CD8-positive, alpha-beta memory T cell (primary cell): ENCODE measurements at places on chromosomes 5 and 9. TPM values are rescaled to one million over a fixed set of nuclear protein-coding genes. Genes with fewer than 3 reads are reported as not detected.
A peak's percentile ranks its signal among the peaks of the same experiment; 100 is the strongest.

DNA sequence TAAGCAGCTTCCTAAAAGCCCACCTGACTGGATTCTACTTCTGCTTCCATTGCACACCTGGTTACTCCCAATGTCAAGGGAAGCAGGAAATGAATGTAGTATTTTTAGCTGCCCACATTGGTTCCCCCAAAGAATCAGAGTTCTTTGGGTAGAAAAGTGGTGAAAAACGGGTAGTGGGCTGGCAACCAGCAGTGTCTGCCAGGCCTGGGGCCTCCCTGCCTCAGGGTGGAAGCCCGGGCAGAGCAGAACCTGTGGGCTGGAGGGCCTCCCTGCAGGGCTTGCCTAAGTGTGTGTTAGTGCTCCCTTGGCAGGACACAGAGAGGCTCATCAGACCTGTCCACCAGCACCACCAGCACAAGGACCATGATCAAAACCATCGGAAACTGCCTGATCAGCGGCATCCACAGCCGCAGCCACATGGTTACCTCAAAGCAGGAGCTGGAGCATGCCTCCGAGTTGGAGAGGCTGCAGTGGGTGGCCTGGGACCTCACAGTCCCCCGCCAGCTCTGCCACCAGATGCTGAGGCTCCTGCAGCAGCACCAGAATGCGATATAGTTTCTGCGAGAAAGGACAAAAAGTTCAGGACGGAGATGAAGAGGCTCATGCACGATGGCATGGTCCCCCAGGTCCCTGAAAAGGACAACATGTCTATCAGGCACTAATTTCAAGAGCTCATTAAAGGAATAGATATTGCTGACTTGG lies 72.2 kb downstream of the PTPDC1 start:
- H3K27ac ChIP-seq, result peak overlapping the region; percentile 57
- H3K27me3 ChIP-seq, result no peaks in the 10 kb centered on the region
- H3K4me3 ChIP-seq, result no peak overlapping the region
- no peaks in the 10 kb centered on the region for H3K36me3 ChIP-seq

- H3K27ac ChIP-seq, result no peak overlapping the region
- no peaks in the 10 kb centered on the region for H3K27me3 ChIP-seq
- no peak overlapping the region for H3K4me3 ChIP-seq
- peaks cover 31% of the 10 kb centered on the region for H3K4me1 ChIP-seq
These were observed 87.5 kb downstream of the ERBIN start for GRCh38 chr5:66013906-66014305.

Gene PPP1R2B
- not detected for total RNA-seq

Gene FBXW11
- 44.7 TPM for total RNA-seq

GRCh38 chr9:6944896-6945295 lies 187.1 kb downstream of the KDM4C start:
- no peaks in the 10 kb centered on the region for H3K27me3 ChIP-seq
- no peak overlapping the region for H3K4me3 ChIP-seq
- no peaks in the 10 kb centered on the region for H3K36me3 ChIP-seq
- no peak for DNase-seq

- H3K27ac ChIP-seq, result no peak overlapping the region
- peak; percentile 42 for DNase-seq
- no peaks in the 10 kb centered on the region for H3K4me1 ChIP-seq
- H3K27me3 ChIP-seq, result no peaks in the 10 kb centered on the region
These were observed 117.4 kb upstream of the RORB start for GRCh38 chr9:74379718-74380117.

GRCh38 chr5:16568875-16569580 lies 47.8 kb downstream of the RETREG1 start:
- no peak for DNase-seq
- no peaks in the 10 kb centered on the region for H3K36me3 ChIP-seq
- H3K27me3 ChIP-seq, result no peaks in the 10 kb centered on the region
- H3K4me1 ChIP-seq, result no peaks in the 10 kb centered on the region
- H3K27ac ChIP-seq, result no peak overlapping the region

DNA sequence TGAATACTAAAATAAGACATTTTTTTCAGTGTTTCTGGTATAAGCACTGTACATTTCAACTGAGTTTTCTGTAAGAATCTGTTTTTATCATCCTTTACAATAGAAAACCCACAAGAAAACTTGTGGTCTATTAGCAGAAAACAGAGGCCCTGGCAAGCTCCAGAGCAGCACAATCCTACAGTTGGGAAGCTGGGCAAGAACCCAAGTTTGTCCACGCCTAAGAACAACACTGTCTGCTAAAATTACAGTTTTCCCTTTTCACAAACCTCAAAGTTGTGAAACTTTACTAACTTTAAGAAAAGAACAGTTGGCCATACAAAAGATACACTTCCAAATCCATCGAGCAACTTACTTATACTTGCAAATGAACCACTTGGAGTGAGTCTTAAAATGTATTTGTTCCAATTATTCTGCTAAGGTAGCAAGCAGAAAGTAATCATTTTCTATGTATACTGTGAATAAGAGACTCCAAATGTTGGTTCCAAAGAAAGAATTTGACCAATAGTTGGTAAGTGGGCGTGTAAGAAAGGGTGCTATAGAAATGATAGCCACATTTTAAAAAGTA lies 982.0 kb upstream of the ARRDC3 start:
- no peak overlapping the region for H3K4me3 ChIP-seq
- no peaks in the 10 kb centered on the region for H3K36me3 ChIP-seq
- H3K27me3 ChIP-seq, result no peaks in the 10 kb centered on the region
- no peak overlapping the region for H3K27ac ChIP-seq
- no peaks in the 10 kb centered on the region for H3K4me1 ChIP-seq
- no peak for DNase-seq
